Fibroblast of skin of scalp (primary cell): ENCODE measurements at places on chromosomes 7 and 10.

- DNase-seq: no peak
Measured at GRCh38 chr7:100105534-100105933, 4.1 kb downstream of the AP4M1 start.

GRCh38 chr10:95289003-95289920 lies 1.5 kb downstream of the PDLIM1 start:
- DNase-seq: peak; percentile 59

DNA sequence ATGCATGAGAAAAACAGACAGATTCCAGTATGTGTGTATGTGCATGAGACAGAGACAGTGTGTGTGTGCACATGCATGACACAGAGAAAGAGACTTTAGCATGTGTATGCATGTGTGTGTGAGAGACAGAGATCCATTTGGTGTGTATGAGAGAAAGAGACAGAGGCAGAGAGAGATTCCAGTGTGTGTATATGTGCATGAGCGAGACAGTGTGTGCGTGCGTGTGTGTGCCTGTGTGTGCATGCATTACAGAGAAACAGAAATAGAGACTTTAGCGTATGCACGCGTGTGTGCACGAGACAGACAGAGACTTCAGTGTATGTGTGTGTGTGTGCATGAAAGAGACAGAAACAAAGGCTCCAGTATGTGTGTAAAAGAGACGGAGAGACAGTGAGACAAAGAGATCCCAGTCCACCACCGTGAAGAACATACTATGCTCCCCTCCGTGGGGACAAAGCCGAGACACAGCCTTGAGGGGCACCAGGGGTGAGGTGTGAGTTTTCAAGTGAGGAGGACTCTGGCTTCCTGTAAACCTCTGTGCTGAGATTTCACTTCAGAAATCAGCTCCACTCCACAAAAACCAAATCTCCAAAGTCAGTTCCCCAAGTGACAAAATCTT lies 188.9 kb downstream of the GRID1 start:
- DNase-seq: no peak

DNA sequence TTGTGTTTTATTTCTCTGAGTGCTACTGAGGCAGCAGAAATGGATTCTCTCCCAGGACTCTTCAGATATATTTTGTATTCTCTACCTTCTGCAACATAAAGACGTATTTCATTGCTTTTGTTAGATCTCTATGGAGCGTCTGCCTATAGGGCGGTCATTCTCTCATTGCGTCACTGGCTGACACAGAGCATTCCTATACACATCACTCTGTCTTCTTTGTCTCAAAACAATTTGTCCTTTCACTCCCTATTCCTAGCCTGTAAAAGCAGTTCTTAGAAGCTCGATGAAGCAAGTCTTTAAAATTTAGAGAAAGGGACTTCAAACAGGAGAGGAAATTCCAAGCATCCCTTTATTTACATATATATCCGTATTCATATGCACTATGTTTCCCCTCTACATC lies 120.6 kb downstream of the CPED1 start:
- no peak for DNase-seq
